RKO (cell line): ENCODE measurements at places on chromosomes 2 and 18.

GRCh38 chr2:61014763-61015162 lies 2.8 kb upstream of the PEX13 start:
- DNase-seq: no peak

DNA sequence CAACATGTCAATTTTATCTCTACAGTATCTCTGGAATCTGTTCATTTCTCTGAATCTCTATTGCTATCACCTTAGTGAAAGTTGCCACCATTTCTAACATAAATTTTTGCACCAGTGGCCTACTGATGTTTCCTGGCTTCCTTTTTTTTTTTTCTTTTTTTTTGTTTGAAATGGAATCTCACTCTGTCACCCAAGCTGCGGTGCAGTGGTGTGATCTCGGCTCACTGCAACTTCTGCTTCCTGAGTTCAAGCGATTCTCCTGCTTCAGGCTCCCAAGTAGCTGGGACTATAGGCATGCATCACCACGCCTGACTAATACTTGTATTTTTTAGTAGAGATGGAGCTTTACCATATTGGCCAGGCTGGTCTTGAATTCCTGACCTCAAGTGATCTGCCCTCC lies 35.1 kb downstream of the KCNJ13 start:
- DNase-seq: no peak

DNA sequence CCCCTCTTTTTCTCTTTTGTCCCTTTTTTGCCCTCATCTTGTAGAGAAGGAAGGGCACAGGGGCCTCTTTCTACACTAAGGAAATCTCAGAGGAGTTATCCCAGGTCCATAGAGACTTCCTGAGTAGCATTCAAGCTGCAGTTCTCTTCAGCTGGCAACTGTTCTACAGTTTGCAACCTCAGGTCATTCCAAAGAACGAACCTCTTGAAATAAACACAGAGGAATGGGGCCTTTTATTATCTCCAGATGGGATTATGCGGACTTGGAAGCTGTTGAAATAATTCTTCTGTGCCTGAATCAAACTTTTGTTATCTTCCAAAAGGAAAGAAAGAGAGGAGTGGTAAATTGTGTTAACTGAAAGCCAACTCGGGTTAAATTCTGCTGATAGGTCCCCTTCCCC lies 31.0 kb upstream of the NFE2L2 start:
- no peak for DNase-seq

GRCh38 chr2:26144953-26145680 lies 27.8 kb upstream of the GAREM2 start:
- peak; percentile 68 for DNase-seq

DNA sequence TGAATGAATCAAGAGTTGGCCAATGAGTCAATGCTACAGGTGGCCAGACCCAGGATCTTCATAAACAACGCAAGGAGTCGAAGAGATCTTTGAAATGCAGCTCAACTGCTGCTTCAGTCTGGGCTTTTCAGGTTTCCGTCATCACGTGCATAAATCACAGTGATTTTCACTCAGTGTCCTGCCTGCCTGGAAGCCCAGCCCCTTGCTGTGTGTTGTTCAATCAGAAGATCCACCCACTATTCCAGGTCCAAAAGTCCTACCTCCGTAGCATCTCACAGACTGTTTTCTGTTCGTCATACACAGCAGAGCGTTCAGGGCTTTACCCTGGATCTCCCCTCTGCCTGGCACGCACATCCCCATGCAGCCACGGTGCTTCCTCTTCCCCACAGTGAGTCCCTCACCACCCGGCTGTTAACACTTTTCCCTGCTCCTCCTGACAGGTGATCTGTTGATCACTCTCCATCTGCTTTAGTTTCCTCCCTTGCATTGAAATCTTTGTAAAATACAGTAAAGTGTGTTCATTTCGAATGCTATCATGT lies 216.3 kb downstream of the MYT1L start:
- DNase-seq: no peak

DNA sequence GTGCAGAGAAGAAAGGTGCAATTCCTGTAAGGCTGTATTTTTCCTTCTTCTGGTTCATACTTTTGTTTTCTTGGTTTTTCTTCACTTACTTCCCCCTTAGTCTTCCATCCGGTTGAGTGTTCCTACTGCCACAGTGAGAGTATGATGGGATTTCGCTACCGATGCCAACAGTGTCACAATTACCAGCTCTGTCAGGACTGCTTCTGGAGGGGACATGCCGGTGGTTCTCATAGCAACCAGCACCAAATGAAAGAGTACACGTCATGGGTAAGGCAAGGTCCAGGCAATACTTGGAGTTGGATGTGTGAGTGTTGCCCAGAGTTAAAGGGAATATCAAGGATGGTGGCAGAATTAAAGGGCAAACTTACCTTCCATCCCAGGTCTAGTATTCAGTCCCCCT lies 108.0 kb downstream of the DTNA start:
- no peak for DNase-seq

GRCh38 chr2:88831792-88832248 lies 140.3 kb downstream of the RPIA start:
- peak; percentile 11 for DNase-seq

GRCh38 chr2:241867776-241868420 lies 1.6 kb upstream of the RTP5 start:
- no peak for DNase-seq

- no peak for DNase-seq
These were observed 2.8 kb upstream of the STK25 start for GRCh38 chr2:241511091-241511741.
